ENCODE measurements at places on chromosomes 5 and 9.

DNA sequence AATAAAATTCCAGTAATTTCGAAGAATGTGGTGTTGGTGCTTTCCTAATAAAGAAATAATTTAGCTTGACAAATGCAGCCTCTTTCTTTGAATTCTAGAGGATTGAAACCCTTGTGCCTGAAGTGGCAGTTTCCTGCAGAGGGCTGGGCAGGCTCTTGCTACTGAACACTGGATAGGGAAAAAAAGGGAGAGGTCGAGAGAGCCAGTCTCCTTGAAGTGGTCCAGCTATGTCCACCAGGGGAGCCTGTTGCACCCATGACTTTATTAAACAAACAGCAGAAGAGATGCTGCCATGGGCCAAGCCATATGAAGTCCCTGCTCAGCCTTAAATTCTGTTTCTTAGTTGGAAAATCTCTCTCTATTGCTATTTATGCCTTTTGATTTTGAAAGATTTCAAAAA, 178.4 kb downstream of the SMARCA2 start:
- DNase-seq: no peak

- DNase-seq: no peak
These were observed 117.2 kb downstream of the NRG2 start for GRCh38 chr5:139925650-139926640.

DNA sequence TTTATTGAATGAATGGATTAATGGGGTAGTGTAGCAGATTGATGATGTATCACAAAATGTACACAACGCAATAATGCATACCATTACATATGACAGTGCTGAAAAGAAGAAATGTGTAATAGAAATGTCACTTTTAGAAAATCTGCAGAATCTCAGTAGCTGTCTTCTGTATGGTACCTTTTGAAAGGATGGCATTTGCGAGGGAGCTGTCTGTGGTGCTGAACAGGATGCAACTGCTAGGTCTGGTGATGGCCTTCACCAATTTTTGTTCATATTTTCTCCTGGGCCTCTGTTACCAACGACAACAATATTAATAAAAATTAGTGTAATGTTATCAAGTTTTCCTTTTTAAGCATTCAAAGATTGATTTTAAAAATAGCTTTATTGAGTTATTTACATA, 36.2 kb upstream of the OTULIN start:
- DNase-seq: peak; percentile 57

DNA sequence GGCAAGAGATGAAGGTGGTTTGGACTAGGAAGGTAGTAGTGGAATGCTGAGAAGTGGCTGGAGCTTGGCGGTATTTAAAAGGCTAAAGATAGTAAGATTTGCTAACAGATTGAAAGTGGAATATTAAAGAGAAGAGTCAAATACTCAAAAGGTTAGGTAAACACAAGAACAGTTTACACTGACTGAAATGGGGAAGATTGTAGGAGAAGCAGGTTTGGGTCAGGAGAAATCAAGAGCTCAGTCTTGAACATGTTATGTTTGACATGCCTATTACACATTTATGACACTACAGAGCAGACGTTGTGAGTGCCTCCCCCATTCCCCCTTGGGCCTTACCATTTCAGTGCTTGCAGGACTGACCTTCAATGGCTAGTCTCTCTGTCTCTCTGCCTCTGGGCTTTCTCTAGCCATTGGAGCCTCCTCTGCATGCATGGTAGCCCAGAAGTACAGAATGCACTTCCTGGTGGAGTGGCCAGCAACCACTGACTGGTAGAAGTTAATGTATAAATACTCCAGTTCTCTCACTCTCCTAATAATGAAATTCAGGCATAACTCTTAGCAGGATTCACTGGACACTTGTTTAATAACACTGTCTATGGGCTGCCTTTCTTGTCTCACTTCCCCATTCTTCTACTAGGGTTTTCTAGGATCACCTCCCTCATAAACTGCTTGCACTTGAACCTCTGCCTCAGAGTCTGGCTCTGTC, 56.8 kb downstream of the HMGCS1 start:
- DNase-seq: no peak

GRCh38 chr5:88785746-88786565, 97.0 kb downstream of the MEF2C start:
- peak; percentile 66 for DNase-seq

- no peak for DNase-seq
These were observed 1.3 kb downstream of the PPP1R26 start for GRCh38 chr9:135480940-135481310.

DNA sequence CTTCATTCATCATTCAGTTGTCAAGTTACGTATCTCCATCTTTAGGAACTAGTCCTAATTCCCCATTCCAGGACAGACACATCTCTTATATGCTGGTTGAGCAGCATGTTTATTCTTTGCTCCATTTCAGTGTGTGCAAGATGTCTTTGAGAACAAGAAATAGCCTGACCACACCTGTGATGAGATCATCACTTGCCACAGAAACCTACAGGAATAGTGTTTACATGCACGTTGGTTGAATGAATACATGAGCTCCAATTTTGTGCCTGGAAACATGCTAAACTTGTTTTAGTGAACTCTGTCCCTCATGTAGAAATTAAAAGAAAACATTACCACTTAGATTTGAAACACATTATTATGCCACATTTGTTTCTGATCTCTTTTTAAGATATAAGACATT, 489.1 kb downstream of the CDH18 start:
- DNase-seq: no peak

DNA sequence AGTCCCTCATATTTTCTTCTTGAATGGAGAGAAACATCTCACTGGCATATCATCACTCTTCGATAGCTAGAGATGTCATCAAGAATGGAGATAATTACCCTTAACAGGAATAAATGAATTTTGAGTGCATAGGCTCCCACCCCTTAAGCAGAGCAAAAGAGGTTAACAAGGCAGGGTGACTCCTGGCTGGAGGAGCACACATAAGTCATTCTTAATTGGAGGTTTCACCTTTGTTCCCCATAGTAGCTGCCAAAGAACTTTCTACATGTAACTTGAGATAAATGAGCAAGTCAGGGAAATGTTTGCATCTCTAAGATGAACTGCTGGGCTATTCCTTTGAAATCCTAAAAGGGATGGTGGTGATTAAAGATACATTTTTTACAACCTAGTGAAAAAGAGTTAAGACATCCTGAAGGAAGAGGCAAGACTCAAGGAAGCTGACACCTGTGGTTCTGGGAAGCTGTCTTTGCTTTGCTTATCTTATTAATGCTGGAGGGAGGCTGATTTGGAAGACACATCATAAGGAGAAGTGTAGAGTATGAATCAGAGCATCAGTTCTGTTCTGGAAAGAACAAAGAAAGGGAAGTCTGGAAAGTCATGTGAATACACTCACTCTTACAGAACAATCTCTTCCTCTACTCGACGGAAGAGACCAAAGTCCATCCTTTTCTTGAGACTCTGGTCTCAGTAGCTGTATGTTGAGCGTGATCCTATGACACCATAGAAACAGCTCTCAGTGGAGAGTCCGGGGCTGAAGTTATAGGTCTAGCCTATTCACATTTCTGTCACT, 326.3 kb downstream of the OSTF1 start:
- DNase-seq: no peak
